Activated CD4-positive, alpha-beta T cell treated with anti-CD3 and anti-CD28 coated beads, Interleukin-2, amount 10 ng/mL, durations not matched to agents 24 days and 14 days (primary cell): ENCODE measurements at places on chromosomes 7 and 10. TPM values are rescaled to one million over a fixed set of nuclear protein-coding genes. Genes with fewer than 3 reads are reported as not detected.

Gene AOC1
- not detected in 2 replicates for total RNA-seq

DNA sequence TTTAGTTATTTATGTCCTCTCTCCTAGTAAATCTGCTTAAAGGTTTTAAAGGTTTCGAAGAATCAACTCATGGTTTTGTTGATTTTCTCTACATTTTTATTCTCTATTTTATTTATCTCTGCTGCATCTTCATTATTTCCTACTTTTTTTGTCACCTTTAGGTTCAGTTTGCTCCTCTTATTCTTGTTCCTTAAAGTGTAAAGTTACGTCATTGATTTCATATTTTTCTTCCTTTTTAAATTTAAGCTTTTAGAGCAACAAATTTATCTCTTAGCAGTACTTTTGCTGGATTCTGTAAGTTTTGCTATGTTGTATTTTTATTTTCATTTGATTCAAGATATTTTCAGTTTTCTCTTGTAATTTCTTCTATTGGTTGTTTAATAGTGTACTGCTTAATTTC is 10.7 kb downstream of the MYO3A start:
- H3K4me1 ChIP-seq = no peaks in the 10 kb centered on the region
- H3K27ac ChIP-seq = no peak overlapping the region
- peaks cover 3% of the 10 kb centered on the region for H3K27me3 ChIP-seq
- no peak for DNase-seq
- H3K36me3 ChIP-seq = no peaks in the 10 kb centered on the region

Gene ZSCAN25
- total RNA-seq = 29.4 and 30.0 TPM in 2 replicates

Gene VAX1
- not detected in 2 replicates for total RNA-seq

Gene PRLHR
- total RNA-seq = not detected in 2 replicates

Gene SUN3
- not detected in 2 replicates for total RNA-seq

- peak; percentile 49 for DNase-seq
- peaks cover 54% of the 10 kb centered on the region for H3K36me3 ChIP-seq
- no peak overlapping the region for H3K27ac ChIP-seq
- no peaks in the 10 kb centered on the region for H3K4me1 ChIP-seq
Observed at GRCh38 chr7:1152492-1152891, 7.5 kb downstream of the ZFAND2A start.

Gene HMX2
- total RNA-seq = not detected in 2 replicates
